Cortex of kidney (tissue), 1 donor: ENCODE measurements at places on chromosomes 2 and 18.

DNA sequence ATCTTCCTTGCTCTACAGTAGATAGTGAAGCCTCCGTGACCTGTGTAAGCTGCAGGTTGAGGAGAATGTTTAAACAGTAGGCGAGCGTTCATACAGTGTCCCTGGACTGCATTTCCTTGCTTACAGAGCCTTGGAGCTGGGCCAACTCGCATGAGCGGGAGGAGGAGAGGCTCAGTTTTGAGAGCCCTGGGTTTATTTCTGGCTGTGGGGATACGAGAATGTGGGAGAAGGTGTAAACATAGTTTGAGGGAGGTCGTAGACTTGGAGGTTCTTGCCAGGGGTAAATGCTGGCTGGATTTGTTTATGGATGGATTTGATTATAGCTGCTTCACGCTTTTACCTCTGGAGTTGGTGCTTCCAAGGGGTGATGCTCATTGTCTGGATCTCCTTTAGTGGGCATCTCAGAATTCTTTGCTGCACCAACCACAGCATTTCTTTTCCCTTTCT lies 20.8 kb downstream of the CRIM1 start:
- no peak for DNase-seq

GRCh38 chr2:185674232-185674631 lies 64.4 kb upstream of the FSIP2 start:
- no peak for DNase-seq

DNA sequence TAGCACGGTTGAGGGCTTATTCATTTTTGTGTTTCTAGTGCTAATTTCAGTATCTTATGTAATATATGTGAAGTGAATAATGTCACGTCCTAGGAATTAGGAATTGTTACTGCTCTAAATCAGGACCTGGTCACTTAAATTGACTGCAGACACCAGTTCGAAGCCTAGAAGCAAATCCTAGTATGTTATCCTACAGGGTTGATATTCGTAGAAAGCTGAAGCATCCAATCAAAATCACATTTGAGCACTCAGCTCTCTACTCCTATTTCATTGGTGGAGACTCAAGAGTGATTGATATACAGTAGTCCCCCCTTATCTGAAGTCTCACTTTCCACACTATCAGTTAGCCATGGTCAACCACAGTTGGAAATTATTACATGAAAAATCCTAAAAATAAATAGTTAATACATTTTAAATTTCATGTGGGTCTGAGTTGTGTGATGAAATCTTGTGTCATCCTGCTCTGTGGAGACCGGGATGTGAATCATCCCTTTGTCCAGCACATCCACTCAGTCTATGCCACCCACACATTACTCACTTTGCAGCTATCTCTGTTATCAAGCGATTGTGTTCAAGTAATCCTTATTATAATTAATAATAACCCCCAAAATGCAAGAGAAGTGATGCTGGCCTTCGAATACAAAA lies 35.2 kb upstream of the SCN9A start:
- DNase-seq, result no peak

DNA sequence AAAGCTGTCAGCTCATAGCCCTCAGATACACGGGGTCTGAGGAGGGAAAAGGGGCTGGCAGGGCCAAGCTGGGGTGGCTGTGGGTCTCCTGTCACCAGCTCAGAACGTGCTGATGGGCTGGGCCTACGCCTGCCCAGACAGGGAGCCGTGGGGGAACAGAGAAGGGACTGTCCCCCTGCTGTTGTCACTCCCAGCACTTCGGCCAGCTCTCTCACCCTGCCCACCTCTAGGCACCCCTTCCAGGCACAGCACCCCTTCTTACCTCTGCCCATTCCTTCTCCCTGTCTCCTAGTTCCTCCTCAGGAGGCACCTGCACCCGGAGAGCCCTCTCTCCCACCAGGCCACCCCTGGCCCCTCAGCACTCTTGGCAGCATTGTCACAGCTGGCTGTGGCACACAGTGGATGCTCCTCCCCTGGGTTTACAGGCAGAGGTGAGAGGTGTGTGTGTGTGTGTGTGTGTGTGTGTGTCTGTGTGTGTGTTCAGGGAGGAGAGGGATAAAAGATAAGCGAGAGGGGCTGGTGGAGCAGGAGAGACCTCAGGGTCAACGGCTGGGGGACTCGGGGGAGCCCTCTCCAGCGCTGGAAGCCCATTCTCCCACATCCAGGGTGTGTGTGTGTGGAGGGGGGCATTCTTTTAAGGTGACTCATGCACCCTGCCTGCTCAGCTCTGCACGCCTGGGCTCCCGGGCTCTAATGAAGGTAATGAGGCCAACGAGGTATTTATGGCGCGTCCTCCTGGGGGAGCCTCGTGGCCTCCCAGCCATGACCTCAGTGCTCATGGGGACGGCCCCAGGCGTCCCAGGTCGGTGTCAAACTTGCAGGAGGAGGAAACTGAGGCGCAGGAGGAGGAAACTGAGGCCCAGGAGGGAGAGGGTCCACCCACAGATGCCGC lies 66.1 kb upstream of the SMAD7 start:
- no peak for DNase-seq

DNA sequence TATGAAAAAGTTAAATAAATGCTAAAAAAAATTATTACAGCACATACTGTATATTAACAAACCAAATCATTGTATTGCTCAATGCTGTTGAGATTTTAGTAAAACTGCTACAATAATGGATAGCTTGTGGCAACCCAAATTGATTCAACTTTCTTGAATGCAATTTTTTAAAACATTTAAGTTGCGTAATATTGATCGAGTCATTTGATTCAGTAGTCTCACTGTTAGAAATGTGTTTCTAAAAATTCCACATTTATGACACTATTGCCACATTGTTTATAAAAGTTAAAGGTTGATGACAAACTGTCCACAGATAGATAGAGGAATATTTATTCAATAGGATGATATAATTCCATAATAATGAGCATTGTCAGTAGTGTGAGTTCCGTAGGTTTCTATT lies 640.7 kb upstream of the CRIM1 start:
- DNase-seq, result no peak

DNA sequence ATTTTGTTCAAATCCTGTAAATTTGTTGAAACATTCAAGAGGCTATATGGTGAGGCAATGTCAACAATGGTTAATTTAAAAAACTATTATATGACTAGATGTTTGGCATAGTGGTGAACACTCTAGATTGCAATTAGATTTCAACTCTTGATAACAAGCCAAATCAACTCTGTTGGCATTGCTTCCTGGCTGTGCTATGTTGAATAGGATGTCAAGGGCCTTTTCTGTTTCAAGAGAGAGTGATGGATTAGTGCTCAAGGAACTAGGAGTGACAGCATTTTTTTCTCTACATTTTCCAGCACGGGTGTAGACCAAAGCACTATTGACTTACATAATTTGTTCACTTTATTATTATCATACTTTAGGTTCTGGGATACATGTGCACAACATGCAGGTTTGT lies 172.4 kb upstream of the KCNH7 start:
- DNase-seq, result no peak

DNA sequence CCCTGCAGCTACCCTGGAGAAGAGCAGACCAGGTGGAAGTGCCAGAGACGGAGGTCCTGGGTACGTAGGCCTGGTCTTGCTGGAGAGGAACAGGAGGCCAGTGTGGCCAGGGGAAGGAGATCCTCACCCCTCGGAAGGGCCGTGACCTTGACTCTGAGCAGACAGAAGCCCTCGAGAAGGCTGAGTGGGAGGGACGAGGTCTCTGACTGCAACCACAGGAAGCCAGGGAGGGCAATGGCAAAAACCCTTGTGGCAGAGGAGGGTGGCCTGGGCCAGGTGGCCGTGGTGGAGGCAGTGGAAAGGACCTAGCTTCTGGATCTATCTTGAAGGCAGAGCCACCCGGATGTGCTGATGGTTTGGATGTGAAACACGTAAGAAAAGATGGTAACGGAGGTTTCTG lies 28.1 kb downstream of the THAP4 start:
- DNase-seq, result no peak

DNA sequence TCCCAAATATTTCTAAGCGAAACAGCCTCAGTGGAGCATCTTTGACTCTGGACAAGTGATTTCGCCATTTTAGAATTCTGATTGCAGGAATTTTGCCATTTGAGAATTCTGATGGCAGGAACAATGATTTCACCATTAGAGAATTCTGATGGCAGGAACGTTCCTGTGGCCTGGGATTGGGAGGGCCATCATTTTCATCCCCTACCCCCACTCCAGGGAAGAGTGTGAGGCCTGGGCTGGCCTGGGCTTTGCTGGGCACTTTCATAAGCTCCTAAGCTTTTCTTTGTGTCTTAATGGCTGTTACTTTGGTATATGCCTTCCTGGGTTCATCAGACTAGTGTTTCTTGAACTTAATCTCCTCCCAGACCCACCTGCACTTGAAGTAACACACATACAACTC lies 129.3 kb upstream of the EPAS1 start:
- no peak for DNase-seq

DNA sequence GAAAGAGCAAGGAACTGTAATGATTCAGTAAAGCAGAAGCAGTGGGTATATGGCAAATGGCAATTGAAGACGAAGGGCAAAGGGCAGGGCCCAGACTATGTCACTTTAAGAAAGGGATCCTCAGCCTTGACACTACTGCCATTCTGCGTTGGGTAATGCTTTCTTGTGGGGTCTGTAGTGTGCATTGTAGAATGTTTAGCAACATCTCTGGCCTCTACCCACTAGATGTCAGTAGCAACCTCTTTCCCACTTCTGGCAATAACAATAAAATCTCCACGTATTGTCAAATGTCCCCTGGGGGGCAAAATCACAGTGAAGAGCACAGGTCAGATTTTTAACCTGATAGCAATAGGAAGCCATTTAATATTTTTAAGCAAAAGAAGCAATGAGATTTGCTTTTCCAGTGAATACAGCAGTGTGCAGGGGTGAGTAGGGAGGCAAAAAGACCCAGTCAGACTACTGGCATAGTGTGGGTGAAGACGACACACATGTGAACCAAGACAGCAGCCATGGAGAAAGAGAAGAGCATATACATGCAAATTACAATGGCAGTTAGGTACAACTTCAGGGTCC lies 209.5 kb downstream of the DYM start:
- no peak for DNase-seq

DNA sequence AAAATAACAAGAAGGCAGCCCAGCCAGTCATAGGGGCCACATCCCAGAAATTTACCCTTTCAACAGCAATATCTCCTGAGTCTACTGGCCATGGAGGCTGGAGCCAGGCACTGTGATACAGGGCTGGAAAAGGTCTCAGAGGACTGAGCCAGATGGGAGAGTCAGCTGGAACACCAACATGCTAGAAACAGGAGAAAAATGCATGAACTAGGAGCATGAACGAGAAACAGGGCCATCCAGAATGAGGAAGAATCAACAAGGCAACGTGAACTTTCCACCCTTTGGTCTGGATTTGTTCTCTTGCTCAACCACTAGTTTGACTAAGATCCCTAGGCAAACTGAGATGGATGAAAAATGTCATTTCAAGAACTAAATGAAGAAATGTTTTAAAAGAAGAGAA lies 13.1 kb downstream of the PID1 start:
- DNase-seq, result no peak

DNA sequence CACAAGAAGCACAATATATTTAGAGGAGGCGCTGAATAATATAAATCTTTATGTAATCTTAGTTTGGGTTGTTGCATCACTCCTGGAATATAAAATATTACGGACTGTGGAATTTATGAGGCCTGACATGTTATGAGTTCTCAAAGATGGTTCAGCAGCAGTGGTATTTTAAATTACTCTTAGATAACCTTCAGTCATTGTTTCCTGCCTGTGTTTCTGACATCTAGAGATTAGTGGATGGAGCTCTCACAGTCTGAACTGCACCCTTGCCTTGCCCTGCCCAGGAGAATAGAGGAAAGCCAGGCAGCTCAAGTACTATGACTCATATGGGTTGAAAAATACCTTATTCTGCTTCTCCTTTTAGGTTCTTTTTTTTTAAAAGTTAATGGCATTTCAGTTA lies 70.0 kb downstream of the ACSL3 start:
- no peak for DNase-seq

GRCh38 chr2:100900156-100900795 lies 80.3 kb downstream of the NPAS2 start:
- DNase-seq, result no peak

DNA sequence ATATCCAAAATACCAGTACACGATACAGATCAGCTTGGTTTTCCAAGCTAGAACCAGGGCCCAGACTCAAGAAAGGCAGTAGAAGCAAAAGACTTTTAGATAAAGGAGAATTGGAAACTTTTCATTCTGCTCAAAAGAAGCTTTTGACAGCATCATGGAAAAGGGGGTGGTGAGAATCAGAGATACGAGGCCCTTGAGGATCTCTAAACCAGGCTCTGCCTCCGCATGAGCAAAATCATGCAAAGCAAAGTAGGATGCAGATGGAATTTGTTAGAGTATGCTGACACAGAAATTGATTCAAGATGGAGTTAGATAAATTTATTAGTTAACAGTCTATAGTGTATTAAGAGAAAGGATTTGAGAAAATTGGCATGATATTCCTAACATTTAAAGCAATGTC lies 39.8 kb downstream of the FAM98A start:
- no peak for DNase-seq

- no peak for DNase-seq
Measured at GRCh38 chr18:75142677-75143076, 66.3 kb downstream of the PTGR3 start.

- no peak for DNase-seq
Measured at GRCh38 chr2:239396881-239397681, 3.7 kb downstream of the HDAC4 start.

DNA sequence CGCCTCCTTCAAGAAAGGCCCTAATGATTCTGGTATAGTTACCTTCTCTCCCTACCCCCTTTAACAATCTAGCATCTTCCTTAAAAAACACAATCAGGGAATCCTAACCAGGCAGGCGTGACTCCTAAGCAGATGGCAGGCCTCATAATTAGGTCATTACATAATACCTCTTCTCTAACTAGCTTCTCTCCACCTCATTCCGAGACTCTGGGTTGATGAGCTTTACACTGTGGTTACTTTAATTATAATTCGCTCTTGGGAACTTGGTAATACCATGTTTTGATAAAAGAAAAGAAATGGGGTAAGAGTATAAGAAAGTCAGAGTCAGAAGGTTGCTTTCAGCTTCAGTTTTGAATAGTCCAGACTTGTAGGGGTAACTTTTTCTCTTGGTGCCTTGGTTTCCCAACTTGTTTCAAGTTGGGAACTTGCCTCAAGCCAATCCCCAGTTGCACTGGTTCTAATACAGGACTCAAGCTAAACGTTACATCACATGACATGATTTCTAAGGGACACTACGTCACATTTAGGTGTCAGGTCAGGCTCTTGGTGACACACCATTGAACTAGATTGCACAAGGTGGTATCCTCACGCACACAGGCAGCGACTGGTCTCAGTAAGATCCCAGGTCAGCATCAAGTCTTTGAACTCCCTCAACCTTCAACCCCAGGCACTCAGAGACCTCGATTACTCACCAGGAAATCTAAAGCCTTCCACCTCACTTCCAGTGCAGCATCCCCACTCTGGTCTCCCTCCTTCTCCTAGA lies 59.2 kb downstream of the AAK1 start:
- DNase-seq, result no peak

DNA sequence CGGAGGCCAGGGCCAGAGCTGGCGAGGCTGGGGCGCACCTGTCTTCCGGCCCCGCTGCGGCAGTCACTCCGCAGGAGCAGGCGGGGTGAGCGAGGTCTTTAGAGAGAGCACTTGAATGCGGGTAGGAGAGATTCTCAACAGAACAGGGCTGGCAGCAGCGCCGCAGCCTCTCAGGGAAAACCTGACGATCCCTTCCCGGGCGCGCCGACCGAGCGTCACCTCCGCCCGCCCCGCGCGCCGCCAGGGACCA lies 526 bp downstream of the PRKRA start:
- DNase-seq, result no peak

GRCh38 chr2:71546275-71546638 lies 92.9 kb downstream of the DYSF start:
- DNase-seq, result no peak
